ENCODE measurements at places on chromosomes 11 and 22.
A peak's percentile ranks its signal among the peaks of the same experiment; 100 is the strongest.

DNA sequence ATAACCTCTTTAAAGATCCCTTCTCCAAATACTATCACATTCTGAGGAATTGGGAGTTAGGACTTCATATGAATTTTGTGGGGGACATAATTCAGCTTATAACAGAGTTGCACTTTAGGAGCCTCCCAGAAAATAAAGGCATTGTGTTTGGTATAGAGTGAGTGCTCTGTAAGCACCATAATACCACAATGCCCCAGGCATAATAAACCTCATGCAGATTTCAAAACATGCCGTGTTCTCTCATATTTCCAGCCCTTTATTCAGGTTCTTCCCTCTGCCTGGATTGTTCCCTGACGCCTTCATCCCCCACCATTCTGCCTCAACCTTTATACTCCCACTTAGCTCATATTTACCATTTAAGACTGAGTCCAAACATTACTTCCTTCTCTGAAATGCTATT lies 398.8 kb upstream of the FAT3 start:
- no peak for DNase-seq

- DNase-seq: no peak
Measured at GRCh38 chr11:35398881-35399280, 20.5 kb downstream of the SLC1A2 start.

DNA sequence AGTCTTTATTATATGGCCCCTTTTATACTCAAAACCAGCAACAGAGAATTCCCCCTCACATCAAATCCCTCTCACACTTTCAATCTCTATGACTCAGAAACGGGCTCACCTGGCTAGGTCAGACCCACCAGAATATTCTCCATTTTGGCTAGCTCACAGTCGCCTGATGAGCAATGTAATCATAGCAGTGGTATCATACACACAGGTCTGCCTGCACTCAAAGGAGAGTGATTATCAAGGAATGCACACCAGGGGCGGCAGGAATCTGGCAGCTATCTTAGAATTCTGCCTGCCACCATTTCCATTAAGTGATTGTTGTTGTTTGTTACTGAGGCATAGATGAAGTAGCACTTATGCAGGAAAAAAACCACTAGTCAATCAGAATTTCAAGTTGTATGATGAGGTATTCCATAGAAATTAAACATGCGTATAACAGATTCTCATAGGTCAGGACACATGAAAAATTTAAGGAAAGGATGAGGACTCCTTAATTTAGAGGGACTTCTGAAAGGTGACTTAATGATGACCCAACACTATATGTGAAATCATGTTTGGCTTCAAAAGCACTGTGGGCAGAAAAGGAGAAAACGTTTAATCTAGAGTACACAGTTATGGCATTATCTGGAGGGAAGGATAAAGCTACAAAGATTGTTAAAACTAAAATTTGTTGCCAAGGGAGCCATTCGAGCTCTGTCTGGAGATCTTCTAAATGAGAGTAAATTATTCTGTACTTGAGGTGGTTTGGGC lies 185.8 kb upstream of the DDI1 start:
- no peak for DNase-seq

- DNase-seq: no peak
Measured at GRCh38 chr11:115576606-115577380, 72.6 kb upstream of the CADM1 start.

GRCh38 chr11:2664791-2665525 lies 34.8 kb downstream of the KCNQ1OT1 start:
- DNase-seq: no peak

DNA sequence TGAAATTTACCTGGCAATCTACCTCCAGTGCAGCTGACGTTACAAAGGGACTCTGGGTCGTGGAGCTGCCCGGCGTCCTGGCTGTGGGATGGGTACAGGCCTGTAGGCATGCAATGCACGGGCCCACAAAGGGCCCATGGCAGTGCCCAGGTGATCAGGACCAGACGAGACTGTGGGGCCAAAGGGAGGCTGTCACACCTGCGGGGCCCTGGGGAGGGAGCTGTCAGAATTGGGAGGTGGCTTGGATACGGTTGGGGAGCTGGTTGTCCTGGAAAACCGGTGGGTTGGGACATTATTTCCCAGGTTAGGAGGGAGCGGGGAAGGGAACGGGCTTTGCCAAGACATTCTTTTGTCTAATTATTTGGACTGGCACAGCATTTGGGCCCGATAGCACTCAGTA lies 958.5 kb downstream of the BRD1 start:
- DNase-seq: no peak

GRCh38 chr11:47267876-47268275 lies 2.1 kb upstream of the MADD start:
- no peak for DNase-seq

DNA sequence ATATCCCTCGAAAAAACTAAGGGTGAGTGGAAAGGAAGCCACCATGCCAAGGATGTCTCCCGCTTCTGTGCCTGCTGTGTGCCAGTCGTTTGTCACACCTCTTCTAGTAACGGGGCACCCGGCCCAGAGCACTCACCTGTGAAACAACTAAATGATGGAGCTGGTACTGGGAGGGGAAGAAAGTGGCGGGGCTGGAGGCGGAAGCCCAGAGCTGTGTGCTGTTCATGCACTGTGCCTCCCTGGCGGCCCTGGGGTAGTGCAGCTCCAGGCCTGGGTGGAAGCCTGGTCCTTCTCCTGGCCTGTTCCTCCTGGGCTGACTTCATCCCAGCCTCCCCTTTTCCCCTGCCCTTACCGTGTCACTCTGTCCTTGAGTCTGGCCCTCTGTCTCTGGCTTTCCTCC lies 130.2 kb downstream of the CEP164 start:
- DNase-seq: no peak

DNA sequence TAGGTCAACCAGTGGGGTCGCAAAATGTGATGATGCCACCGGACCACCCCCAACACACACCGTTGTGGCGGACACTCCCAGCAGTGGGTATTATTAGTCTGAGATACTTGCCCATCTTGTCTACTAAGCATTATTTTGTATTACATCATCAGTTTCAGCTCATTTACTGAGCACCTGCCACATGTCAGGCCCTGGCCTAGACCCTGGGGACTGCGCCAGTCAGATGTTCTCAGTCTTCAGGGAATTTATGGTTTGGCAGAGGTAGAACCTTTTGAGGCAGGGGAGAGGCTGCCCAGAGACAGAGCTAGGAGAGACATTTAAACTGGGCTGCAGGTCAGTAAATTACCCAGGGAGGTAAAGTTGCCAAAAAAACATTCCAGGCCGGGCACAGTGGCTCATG lies 43.1 kb upstream of the GCAT start:
- no peak for DNase-seq

GRCh38 chr11:95241681-95242081 lies 10.7 kb upstream of the SESN3 start:
- DNase-seq: no peak

DNA sequence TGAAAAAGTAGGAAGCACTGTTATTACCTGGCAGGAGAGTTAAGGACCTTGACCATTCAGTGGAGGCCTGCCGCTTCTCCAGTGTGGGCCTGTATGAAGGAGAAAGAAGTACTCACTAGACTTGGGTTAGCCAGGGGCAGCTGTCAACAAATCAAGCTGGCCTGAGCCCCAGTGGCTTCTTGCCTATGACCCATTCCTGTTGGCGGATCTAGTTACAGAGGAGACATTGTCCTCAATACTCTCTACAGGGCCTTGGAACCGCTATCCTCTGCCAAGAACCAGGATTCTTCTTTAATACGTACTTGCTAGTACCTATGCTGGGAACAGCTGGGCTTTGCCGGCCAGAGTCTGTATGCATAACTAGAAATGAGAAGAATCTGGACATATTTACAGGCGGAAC lies 68.1 kb downstream of the ALX4 start:
- DNase-seq: no peak

DNA sequence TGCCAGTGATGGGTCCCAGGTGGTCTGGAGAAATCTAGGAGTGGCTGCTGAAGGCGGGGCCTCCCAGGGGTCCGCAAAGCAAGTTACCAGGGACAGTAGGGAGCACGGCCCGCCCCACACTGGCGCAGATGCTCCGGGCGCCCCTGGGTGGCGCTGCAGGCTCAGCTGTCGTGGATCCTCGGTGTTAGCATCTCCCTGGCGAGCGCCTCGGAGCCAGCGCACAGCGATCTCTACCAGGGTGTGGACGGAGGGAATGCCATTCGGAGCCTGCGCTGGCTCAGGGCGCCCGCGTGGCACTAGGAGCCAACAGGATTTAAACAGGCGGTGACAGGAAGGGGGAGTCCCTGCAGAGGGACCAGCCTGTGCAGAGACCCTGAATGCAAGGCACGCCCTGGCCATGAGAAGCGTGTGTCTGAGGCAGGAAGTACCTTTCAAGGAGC lies 20.2 kb downstream of the FADS3 start:
- DNase-seq: peak; percentile 36

DNA sequence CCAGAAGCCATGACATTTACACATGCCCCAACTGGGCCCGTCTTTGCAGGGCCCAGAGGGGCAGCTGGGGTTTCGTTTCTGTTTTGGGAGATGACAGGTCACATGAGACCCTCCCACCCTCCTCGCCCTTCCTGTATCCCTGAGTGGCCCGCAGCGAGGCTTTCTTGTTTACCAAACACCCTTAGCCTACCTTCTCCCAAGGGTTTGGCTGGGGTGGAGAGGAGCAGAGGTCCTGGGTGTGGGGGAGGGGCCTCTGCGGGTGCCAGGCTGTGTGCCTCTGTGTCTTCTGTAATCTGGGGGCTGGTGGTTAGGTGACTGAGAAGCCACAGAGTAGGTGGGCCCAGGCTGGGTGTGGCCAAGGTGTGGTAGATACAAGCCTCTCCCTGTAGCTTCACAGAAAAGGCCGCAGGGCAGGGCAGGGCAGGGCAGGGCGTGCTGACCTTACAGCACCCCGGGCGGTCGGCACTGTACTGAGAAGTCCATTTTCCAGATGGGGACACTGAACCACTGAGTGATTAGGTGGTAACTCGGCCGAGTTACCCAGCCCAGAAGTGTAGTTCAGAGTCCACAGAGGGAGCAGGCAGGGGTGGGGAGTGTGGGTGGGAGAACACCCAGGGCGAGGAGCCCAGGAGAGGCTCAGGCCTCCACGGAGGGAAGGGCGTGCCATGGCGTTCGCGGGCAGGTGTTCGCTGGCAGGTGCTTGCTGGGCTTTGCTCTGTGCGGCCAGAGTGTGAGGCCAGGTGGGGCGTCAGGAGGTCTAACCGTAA lies 8.7 kb downstream of the PRR5 start:
- no peak for DNase-seq

DNA sequence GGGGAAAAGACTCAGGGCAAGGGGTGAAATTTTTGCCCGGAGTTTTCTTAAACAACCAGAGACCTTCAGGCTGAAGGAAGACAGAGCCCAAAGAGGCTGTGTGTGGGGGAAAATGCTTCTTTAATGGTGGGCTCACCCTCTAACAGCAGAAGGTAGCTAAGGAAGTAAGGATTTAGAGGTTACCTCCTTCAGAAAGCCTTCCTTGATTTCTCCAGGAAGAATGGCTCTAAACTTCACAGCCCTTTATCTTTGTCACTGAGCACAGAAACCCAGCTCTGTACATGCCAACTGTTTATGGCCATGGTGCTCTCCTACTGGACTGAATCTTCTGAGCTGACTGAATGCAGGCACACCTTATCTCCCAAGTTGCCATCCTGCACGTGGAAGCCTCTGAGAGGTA lies 196.0 kb downstream of the TENM4 start:
- no peak for DNase-seq

DNA sequence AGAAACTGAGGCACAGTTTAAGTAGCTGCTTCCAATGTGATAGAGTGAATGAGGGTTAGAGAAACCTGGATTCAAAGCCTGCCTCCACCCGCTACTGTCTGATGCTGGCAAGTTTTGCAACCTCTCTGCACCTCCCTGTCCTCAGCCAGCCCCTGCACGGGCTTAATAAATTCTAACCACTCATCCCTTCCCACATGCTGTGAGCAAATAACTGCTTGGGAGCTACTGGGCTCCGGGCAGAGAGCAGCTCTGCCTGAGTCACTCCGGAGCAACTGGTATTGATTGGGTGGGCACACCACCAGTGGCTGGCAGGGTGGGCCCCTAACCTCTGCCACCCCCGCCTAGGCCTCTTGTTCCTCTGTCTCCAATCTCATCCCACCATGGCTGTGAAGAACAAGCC lies 104.3 kb upstream of the SYT13 start:
- DNase-seq: no peak

DNA sequence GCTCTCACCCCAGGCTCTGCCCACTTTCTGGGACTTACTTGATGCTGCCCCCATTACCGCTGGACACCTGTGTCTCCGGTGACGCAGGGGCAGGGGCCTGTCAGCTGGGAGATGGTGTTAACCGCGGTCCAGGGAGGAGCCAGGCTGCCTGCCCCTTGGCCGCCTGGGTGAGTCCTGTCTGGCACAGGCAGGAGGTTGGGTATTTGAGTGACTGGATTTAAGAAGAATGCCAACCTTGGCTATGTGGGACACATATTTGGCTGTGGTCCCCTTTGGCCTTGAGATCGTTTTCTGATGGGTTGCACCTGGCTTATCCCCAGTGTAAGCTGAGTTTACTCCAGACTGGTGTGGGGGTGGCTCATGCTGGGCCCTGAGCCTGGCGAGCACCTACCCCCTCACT lies 2.5 kb downstream of the MUC6 start:
- no peak for DNase-seq

DNA sequence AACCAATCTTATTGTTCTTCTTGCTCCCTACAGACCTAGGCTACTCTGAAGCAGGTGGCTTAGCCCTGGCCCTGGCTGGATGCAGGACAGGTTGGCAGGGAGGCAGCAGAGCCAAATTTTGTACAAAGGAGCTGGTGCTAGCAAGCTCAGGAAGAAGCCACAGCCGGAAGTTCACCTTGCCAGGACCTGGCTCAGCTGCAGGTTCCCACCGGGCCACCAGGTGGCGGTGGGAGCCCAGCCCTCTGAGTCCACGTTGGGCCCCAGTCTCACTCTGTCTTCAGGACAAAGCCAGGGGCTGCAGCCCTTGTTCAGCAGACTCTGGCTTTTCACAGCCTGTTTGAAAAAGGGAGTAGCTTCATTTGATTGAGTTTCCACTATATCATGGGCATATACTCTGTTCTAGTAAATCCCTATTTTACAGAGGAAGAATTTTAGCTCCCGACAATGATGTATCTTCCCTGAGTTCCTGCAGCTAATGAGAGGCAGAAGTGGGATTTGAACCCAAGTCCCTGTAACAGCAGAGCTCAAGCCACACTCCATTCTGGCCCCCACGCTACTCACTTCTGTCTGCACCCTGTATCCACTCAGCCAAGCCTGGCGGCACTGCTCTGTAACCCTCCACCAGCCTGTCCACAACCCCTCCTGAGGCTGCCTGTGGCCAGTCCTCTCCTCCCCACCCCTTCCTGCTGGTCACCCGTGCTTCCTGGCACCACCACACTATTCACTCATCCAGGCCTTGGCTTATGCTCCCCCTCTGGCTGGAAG lies 3.3 kb downstream of the TKFC start:
- DNase-seq: peak; percentile 25

DNA sequence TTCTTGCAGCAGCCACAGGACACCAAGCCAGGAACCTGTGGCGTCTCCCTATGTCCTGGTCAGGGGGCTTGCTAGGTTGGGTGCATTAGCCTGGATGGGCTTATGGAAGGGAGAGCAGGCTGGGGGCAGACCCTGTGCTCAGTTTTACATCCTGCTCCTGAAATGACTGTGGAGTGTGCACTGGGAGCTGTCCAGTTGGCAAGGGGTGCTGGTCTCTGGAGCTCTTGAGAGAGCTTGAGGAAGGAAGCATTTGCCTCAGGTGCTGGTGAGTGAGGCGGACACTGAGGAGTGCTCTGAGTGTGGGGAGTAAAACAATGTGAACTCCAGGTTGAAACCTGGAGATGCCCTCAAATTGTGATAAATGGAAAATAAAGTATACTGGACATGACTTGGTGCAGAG lies 3.4 kb downstream of the SCGB1D4 start:
- no peak for DNase-seq

Measured in GOT3 (cell line).